ENCODE measurements at places on chromosomes 11 and 22. TPM values are rescaled to one million over a fixed set of nuclear protein-coding genes. Genes with fewer than 3 reads are reported as not detected.

CCDC87 gene
- 0.39 TPM for total RNA-seq

SNX32 gene
- total RNA-seq = 0.34 TPM

TMEM86A gene
- total RNA-seq = 0.58 TPM

HBB gene
- total RNA-seq = 385 TPM

DMC1 gene
- total RNA-seq = 0.22 TPM

SLC43A1 gene
- 3.7 TPM for total RNA-seq

YAP1 gene
- total RNA-seq = not detected

PANX3 gene
- not detected for total RNA-seq

HEPHL1 gene
- total RNA-seq = not detected

SCGB1D2 gene
- total RNA-seq = not detected

MTCH2 gene
- 26.9 TPM for total RNA-seq

MISFA gene
- total RNA-seq = 1.2 TPM

CTSW gene
- 1.3 TPM for total RNA-seq

RPS6KB2 gene
- total RNA-seq = 82.0 TPM

TMEM41B gene
- 38.5 TPM for total RNA-seq

LMO2 gene
- 6.2 TPM for total RNA-seq

UBQLN3 gene
- total RNA-seq = 0.46 TPM

FGF19 gene
- total RNA-seq = not detected
